Stimulated activated CD4-positive, alpha-beta T cell treated with anti-CD3 and anti-CD28 coated beads, Interleukin-1b, Interleukin-23, amount 100 ng/mL, for 4 hours (primary cell): ENCODE measurements at places on chromosomes 1 and 21.
A peak's percentile ranks its signal among the peaks of the same experiment; 100 is the strongest.

- no peak for DNase-seq
Observed at GRCh38 chr1:112673592-112674439, 643 bp upstream of the MOV10 start.

GRCh38 chr1:147630447-147630846 lies 39.9 kb downstream of the ACP6 start:
- DNase-seq, result no peak

GRCh38 chr1:155198547-155198906 lies 9.2 kb downstream of the THBS3 start:
- DNase-seq, result no peak

- no peak for DNase-seq
Observed at GRCh38 chr1:3692598-3692997, 40.3 kb downstream of the TP73 start.

DNA sequence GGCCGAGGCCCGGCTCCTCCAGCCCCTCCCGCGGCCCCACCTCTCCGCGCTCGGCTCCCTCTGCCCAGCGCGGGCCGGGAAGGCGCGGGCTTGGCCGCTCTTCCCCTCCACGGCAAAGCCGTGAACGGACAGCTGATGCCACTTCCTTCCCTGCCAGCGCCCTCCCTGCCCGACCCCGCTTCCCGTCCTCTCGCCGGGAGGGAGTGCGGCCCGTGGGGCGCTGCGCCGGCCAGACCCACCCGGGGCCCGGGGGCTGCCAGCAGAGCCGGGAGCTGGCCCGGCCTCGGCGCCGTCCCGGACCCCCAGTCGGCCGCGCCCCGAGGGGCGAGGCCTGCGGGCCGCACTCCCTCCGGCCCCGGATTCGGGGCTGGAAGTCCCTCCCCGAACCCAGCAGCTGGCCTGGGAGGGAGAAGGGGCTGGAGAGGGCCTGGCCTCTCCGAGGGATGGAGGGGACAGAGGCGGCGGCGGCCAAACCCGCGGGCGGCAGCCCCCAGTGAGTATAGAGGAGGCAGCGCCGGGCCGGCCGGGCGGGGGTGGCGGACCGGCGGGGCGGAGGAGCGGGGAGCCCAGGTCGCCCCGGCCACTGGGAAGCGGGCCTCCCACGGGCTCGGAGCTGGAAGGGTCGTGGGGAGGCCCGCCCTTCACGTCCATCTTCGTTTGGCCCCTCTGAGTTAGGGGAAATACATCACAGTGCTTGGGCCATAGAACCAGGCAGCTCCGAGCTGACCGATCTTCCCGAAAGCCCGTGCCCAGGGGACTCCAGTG lies at the start of gene KIAA1614:
Gene KIAA1614 (plus strand): TSS at position 97 of the 765 bp plus-strand sequence. CDS start 347 bp downstream, at position 444.
- DNase-seq, result no peak

DNA sequence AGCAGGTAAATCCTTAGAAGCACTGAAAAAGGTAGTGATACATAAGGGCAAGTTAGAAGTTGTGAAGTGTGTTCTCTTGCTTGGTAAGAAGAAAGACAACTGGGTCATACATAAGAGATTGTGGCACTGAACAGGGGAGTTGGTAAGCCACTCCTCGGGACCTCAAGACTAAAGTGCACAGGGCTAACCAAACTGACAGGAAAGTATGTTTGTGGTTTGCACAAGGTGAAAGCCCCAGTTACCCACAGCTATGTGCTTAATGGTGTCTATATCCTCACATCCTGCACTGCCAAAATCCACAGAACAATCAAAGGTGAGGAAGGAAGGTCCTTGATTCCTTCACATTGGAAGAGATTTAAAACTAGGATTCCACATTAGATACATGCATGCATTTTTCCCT lies 276.5 kb downstream of the DNM3 start:
- no peak for DNase-seq

- DNase-seq, result no peak
Observed at GRCh38 chr1:248848602-248849001, 10.3 kb downstream of the ZNF692 start.

- DNase-seq, result no peak
Observed at GRCh38 chr1:101162300-101162699, 74.5 kb upstream of the S1PR1 start.

GRCh38 chr1:18513995-18514394 lies 33.3 kb downstream of the KLHDC7A start:
- DNase-seq, result no peak

DNA sequence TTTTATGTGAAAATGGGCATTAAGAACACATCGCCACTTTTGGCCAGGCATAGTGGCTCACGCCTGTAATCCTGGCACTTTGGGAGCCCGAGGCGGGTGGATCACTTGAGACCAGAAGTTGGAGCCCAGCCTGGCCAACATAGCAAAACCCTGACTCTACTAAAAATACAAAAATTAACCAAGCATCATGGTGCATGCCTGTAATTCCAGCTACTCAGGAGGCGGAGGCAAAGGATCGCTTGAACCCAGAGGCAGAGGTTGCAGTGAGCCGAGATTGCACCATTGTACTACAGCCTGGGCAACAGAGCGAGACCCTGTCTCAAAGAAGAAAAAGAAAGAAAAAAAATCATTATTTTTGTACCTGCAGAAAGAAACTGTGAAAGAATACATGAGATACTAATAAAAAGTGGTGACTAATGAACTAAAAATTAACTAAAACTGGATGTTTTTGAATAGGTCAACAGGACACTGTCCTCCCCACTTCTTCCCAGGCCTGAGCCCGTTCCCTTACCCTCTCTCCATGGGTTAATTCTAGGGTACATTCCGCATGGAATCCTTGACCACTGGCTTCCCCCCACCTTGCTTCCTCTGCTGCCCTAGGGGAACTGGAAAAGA lies 8.3 kb upstream of the TINAGL1 start:
- no peak for DNase-seq

GRCh38 chr1:52632732-52633290 lies at the start of gene SHISAL2A:
Gene SHISAL2A (plus strand): TSS chr1:52633168. CDS start chr1:52633494, 326 bp downstream.
- peak; percentile 51 for DNase-seq
